ENCODE measurements at places on chromosomes 3 and 15. TPM values are rescaled to one million over a fixed set of nuclear protein-coding genes. Genes with fewer than 3 reads are reported as not detected.

DNA sequence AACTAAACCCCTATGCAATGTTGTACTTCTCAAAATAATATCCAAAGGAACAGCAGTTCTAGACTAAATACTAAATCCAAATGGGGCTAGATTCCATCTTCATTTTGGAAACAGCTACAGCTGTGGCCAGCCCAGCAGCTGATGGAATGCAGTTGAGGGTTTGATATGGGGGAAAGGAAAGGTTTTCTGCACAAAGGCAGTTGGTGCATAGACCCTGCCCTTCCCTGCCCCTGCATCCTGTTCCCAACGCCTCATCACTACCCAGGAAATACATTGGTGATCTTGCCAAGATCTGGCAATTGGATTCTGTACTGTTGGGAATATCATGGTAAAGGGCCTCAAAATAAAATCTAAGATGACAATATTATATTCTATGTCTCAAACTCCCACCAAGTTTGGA, 43.9 kb downstream of the DTWD1 start:
- no peaks in the 10 kb centered on the region for H3K36me3 ChIP-seq
- H3K27me3 ChIP-seq, result peaks cover 5% of the 10 kb centered on the region
- no peak for DNase-seq
- H3K4me1 ChIP-seq, result no peaks in the 10 kb centered on the region
- H3K27ac ChIP-seq, result no peak overlapping the region

DNA sequence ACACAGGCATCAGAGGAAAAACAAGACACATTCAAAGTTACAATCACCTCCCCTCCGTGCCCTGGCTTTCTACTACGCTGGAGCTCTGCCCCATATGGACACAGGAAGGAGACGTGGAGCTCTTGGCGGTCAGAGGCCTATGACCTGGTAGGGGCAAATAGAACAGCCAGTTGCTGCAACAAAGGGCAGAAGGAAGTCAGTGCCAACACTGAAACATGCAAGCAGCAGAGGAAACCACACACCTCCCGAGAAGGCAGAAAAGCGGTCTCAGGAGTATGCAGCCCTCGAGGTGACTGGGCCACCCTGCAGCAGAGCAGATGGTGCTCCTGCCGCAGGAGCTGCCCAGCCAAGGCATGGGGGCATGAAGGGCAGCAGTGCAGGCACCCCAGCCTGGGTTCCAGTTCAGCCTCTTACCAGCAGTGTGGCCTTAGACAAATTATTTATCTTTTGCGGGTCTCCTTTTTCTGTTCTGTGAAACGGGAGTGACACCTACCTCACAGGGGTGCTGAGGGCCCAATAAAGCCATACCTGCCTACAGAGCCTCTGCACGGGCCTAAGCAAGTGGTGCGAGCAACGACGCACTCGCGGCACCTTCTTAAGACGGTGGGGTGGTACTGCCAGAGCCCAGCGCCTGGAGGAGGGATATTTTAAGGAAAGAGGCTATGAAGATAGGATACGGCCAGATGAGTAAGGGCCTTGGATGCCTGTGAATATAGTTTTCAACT, 8.6 kb downstream of the ZXDC start:
- DNase-seq, result no peak
- H3K27me3 ChIP-seq, result no peaks in the 10 kb centered on the region
- peaks cover 19% of the 10 kb centered on the region for H3K4me1 ChIP-seq
- H3K36me3 ChIP-seq, result peaks cover 40% of the 10 kb centered on the region
- H3K4me3 ChIP-seq, result no peak overlapping the region
- peak overlapping the region; percentile 9 for H3K27ac ChIP-seq

- H3K4me3 ChIP-seq, result no peak overlapping the region
- no peaks in the 10 kb centered on the region for H3K36me3 ChIP-seq
- peaks cover 12% of the 10 kb centered on the region for H3K4me1 ChIP-seq
- DNase-seq, result no peak
- H3K27me3 ChIP-seq, result peaks cover 16% of the 10 kb centered on the region
These were observed 20.1 kb downstream of the OSBPL10 start for GRCh38 chr3:31960793-31961431.

DNA sequence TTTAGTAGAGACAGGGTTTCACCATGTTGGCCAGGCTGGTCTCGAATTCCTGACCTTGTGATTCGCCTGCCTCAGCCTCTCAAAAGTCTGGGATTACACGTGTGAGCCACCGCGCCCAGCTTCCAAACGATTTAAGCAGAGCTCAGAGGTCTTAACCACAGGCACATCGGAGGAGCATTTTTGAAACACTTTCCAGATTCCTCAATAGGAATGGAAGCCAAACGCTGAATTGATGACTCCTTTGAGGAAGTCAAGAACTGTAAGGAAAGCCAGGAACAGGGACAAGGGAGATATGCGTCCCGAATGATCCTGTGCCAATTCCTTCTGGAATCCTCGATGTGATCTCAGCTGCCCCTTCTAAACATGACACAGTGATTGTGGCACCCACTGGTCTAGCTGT, 40.0 kb downstream of the TRH start:
- no peak for DNase-seq
- no peak overlapping the region for H3K27ac ChIP-seq
- H3K4me3 ChIP-seq, result no peak overlapping the region
- H3K4me1 ChIP-seq, result no peaks in the 10 kb centered on the region
- H3K27me3 ChIP-seq, result peaks cover 7% of the 10 kb centered on the region

- DNase-seq, result peak; percentile 30
- peaks cover 9% of the 10 kb centered on the region for H3K4me1 ChIP-seq
- no peaks in the 10 kb centered on the region for H3K27me3 ChIP-seq
These were observed 63.7 kb upstream of the SMAD6 start for GRCh38 chr15:66638377-66638776.

Gene MKRN2OS
- total RNA-seq, result not detected

Gene LOXL1
- 2.5 TPM for total RNA-seq

All from activated T-cell treated with anti-CD3 and anti-CD28 coated beads, Interleukin-2, amount 50 U/mL, for 72 hours (primary cell).